ENCODE measurements at places on chromosomes 6 and 20.

GRCh38 chr20:22921595-22922421 is 113.3 kb upstream of the SSTR4 start:
- peak; percentile 56 for DNase-seq

DNA sequence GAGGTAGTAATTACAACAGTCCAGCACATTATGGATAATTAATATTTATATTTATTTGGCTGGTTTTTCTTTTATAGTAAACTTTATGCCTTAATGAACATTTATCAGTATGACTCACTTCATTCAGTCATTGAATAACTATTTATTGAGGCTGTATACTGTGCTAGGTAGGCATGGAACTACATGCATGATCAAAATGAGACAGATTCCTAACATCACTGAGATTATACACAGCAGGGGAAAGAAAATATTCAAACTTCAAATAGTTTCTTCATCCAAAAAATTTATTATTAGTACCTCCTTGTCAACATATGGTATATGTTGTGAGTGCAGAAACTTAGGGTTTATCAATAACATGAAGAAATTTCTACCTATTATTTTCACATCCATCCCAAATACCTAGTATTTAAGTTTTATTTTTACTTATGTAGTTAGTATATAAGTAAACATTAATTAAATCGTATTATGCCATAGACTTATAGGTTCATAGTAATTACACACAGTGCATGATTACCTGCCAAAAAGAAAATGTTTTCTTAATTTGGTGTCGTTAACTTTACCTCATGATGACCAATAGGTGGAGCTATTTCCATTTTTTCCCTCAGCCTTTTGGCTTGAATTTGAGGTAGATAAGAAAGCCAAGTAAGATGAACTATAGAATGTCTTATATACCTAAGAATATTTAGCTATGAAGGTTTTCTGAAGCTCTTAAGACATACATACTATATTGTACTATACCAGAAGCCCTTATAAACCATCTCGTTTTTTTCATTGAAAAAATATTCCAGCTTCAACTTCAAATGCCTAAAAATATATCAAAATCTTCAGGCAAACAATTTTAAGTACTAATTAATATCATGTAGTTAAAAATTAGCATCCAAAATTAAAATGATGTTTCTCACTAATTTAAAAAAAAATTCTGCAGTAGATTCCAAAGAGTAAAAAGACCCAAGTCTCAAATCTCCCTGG is 12.5 kb upstream of the TMEM30A start:
- DNase-seq: peak; percentile 49

GRCh38 chr20:47353239-47353691 is 3.2 kb downstream of the ZMYND8 start:
- no peak for DNase-seq

DNA sequence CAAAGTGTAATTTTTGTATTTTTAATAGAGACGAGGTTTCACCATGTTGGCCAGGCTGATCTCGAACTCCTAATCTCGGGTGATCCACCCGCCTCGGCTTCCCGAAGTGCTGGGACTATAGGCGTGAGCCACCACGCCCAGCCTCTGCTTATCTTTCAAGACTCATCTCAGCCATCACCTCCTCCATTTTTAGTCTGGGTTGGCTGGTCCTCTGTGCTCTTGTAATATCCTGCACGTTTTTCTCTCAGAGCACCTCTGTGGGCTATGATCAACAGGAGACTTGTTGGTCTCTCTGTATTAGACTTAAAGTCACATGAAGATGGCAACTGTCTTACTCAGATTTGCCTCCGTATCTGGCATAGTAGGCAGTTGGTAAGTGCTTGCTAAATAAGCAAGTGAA is 7.6 kb downstream of the NOTCH4 start:
- DNase-seq: no peak

- DNase-seq: no peak
Measured at GRCh38 chr6:68400396-68400795, 234.7 kb upstream of the ADGRB3 start.

DNA sequence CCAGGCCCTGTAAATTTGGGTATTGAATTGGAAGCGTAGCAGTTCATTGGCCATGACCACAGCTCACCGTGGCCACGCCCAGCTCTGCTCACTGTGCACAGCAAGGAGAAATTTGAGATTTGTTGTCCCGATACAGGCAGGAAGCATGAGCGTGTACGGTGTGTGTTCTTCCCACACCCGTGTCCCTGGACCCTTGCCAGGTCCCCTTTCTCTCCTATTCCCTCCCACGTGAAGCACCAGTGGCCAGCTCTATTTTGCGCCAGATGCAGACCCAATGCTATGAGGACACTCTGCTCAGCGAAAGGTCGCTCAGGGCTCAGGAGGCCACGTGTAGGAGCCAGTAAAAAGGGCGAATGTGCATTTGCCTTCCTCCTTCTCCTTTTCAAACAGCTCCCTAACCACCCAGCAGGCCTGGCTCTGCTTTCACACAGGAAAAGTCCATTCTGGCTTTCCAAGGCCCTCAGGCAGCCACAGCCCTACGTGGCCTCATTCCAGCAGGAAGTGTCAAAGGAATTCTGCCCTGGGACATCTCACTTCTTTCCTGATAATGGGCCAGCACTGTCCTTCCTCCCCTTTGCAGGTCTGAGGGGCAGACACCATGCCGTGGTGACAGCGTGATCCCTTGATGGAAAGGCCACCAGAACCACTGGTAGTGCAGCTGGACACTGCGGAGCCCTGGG is 499.2 kb upstream of the CDH4 start:
- DNase-seq: no peak

DNA sequence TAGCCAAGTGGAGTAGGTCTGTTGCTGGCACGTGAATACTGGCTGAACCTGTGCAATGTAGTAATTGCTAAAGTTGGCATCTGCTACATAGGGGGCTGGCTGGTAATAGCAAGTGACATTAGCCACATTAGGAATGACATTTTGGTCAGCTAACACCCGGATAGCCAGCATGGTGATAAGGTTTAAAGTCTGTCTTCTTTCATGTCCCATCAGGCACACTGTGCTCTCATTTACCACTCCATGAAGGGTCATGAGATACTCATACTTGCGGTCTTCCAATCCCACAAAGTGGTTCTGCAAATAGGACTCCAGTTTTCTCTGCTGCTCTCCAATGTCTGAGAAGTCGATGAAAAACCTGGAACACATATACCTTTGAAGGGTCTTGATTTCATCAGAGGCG is 2.8 kb downstream of the TENT5A start:
- DNase-seq: no peak

DNA sequence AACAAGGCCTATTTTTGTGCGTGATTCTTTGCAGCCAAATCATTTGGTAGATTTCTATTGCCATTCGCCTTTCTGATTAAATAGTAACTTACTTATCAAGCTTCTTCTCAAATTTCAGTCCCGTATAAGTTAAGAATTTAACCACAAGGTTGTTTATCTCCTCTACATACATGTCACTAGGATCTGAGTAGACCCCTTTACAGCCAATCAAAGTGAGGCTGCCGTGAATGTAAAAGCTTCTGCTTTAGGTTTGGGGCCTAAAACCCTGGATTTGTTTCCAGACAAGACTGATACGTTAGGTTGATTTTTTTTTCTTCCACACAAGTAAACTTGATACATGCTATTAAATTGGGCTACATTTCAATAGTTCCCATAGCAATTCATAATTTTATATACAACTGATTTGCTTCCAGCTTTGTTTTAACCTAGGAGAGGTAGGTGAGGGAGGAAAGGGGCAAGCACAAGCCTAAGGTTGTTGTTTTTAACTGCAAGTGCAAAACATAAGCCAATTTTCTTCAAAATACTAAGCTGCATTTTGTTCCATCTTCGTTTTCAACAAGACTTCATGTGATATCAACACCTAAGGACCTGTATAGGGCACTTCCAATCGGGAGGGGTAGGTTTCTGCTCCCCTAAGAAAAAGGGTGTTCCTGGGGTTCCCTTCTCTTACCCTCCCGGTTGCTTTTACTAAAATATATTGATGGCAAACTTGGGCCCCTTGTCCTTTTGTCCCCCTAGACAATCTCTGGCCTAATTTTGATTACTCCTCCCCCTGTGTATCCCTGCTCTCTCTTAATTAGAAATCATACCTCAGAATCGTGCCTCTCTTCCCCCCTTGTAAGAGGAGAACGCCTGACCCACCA is 1.7 kb downstream of the RANBP9 start:
- no peak for DNase-seq

DNA sequence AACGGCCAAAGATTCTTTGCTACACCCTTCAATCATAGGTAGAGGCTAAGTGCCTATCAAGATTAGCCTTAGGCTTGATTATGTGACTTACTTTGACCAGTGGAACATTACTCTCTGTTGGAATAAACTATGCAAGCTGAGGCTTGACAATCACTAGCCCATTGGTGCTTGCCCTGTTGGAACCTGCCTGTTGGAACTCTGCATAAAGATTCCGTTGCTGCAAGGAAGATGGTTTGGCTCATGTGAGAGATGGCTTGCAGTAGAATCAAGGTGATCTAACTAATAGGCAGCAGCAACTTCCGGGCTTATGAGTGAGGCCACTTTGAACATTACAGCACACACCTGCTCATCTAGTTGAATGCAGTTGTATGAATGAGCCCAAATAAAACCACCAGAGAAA is 227.7 kb upstream of the TSHZ2 start:
- no peak for DNase-seq

- peak; percentile 91 for DNase-seq
Measured at GRCh38 chr6:3209114-3210023, 18.1 kb downstream of the TUBB2B start.

- DNase-seq: no peak
Measured at GRCh38 chr20:20293141-20293540, 74.8 kb upstream of the INSM1 start.

DNA sequence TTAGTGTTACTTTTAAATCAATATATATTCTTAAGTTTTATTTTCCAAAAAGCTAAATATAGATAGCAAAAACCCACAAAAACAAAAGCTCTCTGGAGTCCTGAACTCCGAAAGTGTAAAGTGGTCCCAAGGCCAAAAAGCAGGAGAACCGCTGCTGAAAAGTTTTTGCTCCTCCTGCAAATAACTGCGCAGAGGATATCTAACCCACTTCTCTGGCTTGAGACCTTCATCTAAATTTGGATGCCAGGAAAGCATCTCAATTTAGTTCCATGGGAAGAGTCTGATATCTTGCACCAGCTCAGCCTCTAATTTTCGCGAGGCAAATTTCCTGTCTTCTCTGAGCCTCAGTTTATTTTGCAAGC is 523 bp downstream of the MRPS10 start:
- DNase-seq: no peak

- no peak for DNase-seq
Measured at GRCh38 chr6:111565326-111566221, 40.1 kb downstream of the TRAF3IP2 start.

DNA sequence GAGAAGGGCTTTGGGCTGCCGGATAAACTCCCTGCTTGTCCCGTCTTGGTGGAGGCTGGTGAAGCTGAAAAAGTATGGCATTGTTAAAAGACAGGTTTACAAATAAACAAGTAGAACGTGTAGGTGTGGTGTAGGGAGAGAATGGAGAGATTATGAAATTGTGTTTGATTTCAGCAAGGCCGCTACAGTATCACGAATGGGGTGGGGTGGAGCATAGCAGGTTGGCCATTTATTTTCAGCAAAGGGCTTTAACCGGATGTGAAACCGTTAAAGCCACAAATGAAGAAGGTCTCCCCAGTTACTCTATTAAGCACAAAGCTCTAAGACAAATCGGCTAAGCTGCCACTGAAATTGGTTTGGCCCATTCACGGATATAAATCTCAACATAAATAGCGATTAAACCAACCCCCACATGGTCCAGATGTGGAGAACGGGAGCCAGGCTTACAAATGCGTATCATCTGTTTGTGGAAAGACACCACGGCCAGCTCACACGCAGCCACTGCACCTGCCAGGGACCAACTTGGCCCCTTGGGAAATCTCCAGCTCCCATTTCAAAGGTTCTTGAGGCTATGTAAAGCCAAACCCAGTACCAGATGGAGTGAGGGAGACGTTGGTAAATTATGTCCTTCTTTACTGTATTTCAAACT is 94.0 kb downstream of the ZMYND8 start:
- no peak for DNase-seq

- DNase-seq: no peak
Measured at GRCh38 chr6:152371775-152372174, 265.4 kb downstream of the SYNE1 start.

DNA sequence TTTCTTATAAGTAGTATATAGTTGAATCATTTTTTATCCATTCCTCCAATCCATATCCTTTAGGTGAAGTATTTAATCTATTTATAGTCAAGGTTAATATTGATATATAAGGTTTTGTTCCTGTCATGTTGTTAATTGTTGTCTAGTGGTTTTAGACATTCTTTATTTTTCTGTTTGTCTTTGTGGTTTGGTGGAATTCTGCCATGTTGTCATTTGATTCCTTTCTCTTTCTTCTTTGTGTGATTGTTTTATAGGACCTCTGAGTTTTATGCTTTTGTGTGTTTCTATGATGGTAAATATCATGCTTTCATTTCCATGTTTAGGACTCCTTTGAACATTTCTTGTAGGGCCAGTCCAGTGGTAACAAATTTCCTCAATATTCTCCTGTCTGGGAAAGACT is 450.3 kb upstream of the BTBD3 start:
- no peak for DNase-seq

DNA sequence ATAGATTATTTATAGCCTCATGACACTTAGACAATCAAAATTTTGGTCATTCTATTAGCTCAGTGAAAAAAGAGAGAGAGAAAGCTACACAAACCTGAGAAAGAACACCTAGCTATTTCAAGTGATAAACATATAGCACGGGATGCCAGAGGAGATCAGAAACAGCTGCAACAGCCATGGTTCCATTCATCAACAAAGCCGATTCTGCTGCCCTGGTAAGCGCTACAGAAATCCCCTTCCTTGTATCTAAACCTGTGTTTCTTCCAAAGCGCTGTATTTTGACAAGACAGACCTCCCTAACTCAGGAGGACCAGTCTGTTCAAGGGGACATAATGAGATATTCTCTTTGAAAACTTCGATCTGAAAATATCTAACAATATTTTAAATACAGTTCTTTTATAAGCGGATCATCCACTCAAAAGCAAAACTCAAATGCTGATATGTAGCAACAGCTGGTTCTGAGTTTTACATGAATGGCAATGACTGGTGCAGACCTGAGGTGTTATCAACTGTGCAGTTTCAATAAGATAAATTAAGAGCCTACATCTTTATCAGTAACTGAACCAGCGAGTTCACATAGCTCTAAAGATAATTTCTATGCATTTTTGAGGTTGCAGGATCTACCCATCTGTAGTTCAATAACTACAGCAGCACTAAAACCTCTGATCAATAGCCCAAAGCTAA is 447.8 kb downstream of the FRK start:
- DNase-seq: no peak

DNA sequence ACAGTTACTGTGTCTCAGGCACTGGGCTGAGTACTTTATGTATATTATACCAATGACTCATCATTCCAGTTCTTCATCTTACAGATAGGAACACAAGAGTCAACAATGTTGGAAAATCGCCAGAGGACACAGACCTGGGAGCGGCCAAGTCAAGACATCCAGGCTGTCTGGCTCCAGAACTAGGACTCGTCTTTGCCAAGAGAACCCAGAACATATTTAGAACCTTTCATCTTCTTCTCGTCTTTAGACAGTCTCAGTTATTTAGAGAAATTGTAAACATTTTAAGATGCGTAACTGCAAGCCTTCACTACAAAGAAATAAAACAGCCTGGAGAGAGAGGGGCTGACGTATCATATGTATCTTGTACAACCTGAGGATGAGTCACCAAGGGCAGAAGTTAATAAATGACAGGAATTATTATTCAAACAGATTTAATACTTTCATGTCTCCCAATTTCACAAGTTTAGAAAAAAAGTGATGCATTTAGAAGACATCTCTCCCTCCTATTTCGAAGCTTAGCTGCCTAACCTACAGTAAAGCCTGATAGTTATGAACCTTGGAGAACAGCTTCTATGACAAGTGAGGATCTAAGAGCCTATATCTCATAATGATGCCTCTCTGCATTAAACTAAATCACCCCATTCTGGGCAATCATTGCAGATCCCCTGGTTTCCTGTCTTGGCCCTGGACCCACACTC is 43.4 kb downstream of the SLC22A3 start:
- no peak for DNase-seq
